ENCODE measurements at places on chromosomes 3 and 15.

- DNase-seq: no peak
Observed at GRCh38 chr15:66545255-66545654, 20.5 kb downstream of the LCTL start.

- DNase-seq: no peak
Observed at GRCh38 chr3:175070946-175071345, 211.8 kb downstream of the NAALADL2 start.

GRCh38 chr3:15326037-15326436 is 6.3 kb downstream of the SH3BP5 start:
- no peak for DNase-seq

- no peak for DNase-seq
Observed at GRCh38 chr3:143511174-143511879, 336.9 kb downstream of the SLC9A9 start.

- no peak for DNase-seq
Observed at GRCh38 chr3:33652736-33653135, 65.3 kb downstream of the CLASP2 start.

DNA sequence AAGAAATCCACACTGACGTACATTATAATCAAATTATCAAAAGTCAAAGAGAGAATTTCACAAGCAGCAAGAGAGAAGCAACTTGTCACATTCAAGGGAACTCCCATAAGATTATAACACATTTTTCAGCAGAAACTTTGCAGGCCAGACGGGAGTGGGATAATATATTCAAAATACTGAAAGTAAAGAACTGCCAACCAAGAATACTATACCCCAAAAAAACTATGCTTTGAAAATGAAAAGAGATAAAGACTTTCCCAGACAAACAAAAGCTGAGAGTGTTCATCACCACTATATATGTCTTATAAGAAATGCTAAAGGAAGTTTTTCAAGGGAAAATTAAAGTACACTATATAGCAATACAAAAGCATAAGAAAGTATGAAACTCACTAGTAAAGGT is 91.5 kb upstream of the PPP2R3A start:
- DNase-seq: no peak

DNA sequence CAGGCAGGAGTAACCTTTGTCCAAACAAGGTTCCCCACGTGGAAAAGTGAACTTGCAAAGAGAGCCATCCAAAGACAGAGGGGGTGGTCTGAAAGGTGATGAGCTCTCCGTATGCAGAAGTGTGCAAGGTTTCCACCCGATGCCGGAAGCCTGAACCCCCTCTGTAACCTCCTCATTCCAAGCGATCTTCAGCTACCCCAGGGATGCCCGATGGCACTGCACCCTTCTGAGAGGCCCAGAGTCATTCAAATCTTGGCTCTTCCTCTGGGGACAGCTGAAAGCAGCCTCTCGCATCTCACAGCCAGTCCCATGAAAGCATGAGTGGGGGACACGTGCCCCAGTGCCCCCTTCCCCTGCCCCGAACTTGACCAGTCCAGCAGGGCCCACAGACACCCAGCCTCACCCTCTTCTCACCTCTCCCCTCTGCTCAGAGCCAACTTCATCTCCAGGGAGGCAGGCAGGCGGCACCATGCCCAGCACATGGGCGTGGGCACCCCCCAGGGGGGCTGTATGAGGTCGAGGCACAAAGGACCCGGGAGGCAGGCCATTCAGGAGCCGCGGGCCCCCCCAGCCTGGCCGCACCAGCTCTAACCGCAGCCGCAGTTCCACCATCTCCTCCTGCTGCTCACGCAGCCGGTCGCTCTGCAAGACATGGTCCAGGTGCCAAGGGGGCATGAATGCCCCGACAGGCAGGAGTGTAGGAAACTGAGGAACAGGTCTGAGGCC is 8.7 kb downstream of the KIF7 start:
- no peak for DNase-seq

GRCh38 chr3:82082796-82083195 is 321.4 kb upstream of the GBE1 start:
- no peak for DNase-seq

DNA sequence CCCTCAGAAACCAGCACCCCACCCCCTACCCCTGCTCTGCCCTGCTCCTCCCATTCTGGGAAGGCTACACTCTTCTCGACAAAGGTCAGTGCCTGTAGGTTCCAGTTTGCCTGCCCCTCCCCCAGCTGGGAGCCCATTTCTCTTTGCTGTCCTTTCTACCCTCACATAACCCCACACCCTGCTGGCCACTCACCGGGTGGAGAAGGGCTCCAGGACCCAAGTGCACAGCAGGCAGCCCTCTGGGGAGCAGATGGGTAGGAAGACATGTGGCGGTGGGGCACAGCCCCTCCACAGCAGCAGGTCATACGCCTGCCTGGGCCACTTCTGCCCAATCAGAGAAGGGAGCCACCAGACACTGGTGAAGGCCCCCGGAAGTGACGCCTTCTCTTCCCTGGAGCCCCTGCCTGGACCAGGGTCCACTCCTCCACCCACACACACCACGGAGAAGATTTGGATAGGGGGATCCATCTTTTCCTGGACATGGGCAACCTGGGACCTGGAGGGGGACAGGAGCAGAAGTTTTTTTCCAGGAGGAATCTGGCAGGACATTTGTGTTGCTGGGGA is at the start of gene THPO:
THPO (minus strand) TSS at position 326 of the 564 bp plus-strand sequence. CDS start 1,948 bp downstream, outside the sequence.
- DNase-seq: no peak

DNA sequence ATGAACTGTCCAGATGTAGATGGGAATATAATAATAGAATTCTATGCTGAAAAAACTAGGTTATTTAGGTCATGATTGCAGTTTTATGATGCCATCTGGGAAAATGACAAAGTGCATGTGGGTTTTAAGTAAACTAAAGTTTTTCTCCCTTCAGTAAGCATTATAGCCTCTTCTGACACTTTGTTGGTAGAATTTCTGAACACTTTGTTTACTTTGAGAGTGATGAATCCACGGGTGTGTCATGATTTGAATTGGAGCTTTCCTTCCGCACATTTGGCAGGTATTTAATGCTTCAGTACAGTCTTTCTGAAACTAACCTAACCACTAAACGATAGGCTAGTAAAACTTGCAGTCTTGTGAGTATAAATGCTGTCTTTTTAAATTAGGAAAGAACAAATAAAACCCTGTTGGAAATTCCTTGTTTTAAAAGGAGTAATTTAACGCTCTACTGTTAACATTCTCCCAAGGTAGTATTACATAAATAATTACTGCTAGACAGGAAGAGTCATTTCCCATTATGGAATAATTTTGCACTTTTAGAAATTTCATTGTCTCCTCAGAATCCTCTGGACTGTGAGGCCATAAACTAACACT is 7.0 kb downstream of the FILIP1L start:
- DNase-seq: no peak

- peak; percentile 52 for DNase-seq
Observed at GRCh38 chr3:194134231-194134756, 1.7 kb upstream of the HES1 start.

DNA sequence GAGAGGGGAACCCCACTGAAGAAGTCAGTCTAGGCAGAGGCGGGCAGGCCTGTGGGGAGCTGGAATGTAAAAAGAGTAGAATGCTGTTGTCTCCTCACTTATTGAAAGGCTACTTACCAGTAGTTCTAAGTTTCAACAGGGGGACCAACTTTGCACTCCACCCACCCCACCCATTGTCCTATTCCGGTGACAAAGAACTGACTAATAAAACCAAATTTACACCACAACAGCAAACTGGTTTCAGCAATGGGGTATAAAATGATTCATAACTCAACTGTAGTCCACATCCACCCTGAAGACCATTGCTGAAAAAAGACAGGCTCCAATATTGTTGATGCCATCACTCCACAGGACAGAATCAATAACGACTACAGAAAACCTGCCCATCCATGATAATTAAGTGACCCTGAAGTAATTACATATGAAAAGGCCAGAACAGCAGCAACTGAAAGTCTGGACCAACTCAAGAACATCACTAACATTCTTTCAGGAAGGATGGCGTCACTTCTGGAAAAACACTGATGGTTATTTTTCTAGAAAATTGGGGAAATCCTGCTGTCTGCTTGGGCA is 80.2 kb downstream of the ABI3BP start:
- DNase-seq: no peak

DNA sequence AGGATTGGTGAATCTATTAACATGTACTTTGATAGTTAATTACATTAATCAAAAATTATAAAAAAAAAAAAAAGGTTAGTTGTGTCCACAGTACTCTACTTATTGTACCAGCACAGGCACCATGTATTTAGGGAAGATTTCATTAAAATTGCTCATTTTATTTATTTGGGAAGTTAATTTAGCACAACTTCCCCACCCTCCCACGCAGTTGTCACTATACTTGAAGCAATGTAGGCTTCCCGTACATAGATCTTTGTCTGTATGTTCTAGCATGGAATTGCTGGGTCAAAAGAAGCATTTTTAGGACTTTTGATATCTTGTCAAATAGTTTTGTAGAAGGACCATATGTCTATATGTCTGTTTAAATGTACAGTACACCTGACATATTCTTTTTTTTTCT is 4.4 kb downstream of the GPR27 start:
- no peak for DNase-seq

DNA sequence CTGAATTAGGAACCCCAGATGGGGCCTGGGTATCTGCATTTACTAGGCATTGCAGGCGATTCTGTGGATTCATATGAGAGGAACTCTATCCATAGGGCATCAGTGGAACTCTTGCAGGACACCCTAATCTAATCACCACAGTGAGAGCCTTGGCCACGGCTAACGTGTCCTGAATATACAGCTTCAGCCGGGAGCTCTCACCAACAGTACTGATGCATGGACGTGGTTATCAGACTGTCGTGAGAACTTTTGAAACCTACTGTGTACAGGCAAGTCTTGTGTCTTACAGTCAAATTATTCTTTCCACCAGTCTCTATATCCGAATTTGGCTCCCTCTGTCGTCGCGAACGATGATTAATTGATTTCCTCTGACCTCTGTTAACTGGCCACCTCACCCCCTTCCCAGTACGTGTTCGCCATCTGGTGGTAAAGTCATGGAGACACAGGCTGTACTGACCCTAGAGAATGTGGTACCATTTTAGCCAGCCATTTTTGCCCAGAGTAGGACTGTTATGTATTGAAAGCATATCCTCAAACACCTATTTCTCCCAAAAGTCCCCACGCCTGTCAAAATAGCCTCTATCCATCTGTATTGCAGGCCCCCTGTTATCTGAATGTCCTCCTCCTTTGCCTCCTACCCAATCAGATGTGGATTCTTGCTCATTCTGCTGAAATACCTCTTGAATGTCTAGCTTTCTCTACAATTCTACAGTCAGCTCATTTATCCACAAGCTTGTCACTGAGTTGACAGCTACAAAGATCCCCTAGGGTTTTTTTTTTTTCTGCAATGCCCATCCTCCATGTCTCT is 39.7 kb downstream of the GLDN start:
- peak; percentile 13 for DNase-seq

- DNase-seq: no peak
Observed at GRCh38 chr15:25727116-25727515, 136.0 kb downstream of the ATP10A start.

GRCh38 chr3:42526616-42527367 is 24.3 kb downstream of the VIPR1 start:
- peak; percentile 57 for DNase-seq

DNA sequence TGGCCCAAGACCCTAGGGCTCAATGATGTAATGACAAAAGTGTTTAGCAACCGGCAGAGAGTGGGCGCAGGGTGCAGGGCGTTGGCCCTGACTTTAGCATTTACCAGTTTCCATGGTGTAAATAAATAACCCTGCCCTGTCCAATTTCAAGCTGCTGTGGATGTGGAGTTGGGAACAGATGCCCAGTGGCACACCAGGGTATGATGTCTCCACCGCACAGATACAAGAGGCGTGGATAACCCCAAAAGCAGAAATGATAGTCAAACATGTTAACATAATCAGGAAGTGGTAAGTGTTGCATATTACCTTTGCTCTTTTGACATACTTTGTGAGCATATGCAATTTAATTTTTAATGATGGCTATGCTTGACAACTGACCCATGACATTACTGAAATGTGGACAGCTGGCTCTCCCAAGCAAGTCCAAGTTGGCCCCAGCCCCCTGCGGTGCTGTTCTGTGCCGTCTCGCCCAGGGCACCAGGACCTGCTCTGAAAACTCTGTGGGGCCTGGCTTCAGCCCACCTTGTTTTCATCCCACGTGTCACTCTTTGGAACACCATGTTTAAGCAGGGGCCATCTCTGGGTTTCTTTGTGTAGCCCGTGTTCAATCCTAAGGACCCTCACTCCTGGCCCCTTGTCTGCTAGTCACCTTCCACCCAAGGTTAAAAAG is 10.8 kb upstream of the ANPEP start:
- DNase-seq: no peak

- DNase-seq: no peak
Observed at GRCh38 chr15:101539930-101540329, 50.4 kb upstream of the PCSK6 start.

- DNase-seq: no peak
Observed at GRCh38 chr3:35426366-35426958, 212.9 kb upstream of the ARPP21 start.

- DNase-seq: no peak
Observed at GRCh38 chr3:126371096-126371705, 14.0 kb upstream of the KLF15 start.

- no peak for DNase-seq
Observed at GRCh38 chr15:42085236-42085605, 9.1 kb downstream of the PLA2G4D start.

DNA sequence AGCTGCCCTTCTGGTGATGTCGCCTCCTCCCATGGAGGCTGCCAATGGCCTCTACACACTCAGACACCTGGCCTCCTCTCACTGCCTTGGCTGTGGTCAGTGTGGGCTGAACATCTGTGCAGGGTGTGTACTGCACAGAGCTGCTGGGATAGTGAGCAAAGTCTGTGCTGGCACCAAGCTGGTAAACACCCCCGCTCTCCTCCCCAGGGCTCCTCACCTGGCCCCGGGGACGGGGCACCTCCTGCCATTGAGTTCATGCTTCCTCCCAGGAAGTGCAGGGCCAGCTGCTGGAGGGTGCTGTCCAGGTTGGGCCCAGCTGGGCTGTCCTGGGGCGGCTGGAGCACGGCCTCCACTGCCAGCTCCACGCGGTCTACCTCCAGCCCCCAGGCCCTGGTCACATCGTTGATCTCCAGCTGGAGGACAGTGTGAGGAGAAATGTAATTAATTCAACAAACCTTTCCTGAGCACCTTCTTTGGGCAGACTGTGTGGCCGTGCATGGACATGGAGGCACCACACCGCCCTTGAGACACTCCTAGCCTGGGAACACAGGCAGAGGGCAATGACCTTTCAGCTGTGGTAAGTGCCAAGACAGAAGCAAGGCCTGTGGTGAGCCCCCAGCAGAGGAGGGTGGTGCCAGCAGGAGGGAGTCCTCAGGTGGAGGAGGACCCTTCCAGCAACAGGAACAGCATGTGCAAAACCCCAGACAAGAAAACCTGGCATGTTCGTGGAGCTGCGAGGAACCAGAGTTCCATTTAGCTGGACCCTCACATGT is 6.8 kb downstream of the STOML1 start:
- DNase-seq: no peak

DNA sequence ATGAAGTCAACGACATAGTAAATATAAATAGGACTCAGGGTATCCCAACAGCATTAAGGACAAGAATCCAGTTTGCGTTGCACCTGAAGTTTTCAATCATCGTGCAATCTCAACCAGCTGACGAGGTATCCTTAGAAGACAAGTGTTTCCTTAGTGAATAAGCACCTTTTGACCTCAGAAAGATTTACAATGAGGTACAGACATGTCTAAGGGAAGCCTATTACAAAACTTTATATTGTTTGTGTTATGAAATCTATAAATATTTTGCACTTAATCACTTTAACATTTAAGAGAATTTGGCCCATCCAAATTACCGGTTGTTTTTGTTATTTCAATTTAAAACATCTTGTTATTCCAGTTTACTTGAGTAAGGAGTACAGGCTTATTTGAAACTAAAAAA is 64.9 kb upstream of the PRICKLE2 start:
- no peak for DNase-seq

Measured in CD4-positive, alpha-beta T cell treated with Interleukin-12 subunit alpha and Interleukin-12 subunit beta, for 1 hour (primary cell).